Activated CD8-positive, alpha-beta memory T cell treated with anti-CD3 and anti-CD28 coated beads for 1 hour (primary cell): ENCODE measurements at places on chromosomes 3 and 15.

DNA sequence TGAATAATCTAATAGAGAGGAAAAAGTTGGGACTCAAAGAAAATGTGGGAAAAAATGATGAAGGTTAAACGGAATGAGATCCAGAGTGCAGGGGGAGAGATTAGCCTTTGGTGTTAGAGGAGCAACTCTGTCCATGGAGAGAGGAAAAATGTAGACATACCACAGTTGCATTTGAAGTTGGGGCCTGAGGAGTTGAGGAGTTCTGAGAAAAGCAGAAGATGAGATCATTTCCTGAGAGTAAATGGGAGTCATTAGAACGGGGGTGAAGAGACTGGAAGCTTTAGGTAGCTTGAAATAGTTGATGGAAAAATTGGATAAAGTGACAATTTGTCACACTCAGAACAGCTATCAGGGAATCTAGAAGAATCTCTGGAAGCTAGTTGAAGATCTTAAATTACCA is 7.3 kb downstream of the CCR5AS start:
- no peak for DNase-seq

GRCh38 chr15:71448688-71449114 is 333.4 kb downstream of the THSD4 start:
- DNase-seq, result no peak

GRCh38 chr15:81357180-81357686 is 16.8 kb downstream of the TMC3 start:
- no peak for DNase-seq

- no peak for DNase-seq
Measured at GRCh38 chr15:33236841-33237509, 42.5 kb upstream of the FMN1 start.

- DNase-seq, result no peak
Measured at GRCh38 chr3:82294609-82295008, 533.2 kb upstream of the GBE1 start.

DNA sequence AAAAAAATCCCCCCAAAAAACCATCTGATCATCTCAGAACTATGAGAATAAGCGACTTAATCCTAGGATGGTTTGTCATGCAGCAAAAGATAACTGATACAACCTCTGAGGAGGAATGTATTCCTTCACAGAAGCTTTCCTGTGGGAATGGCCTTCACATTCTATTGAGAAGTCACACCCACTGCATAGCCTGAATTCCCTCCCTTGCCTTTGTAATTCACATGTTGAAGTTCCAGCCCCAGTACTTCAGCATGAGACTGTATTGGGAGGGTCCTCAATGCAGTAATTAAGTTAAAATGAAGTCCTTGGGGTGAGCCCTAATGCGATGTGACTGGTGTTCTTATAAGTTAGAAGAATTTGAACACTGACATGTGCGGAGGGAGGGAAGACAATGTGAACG is 395.2 kb downstream of the TUSC7 start:
- no peak for DNase-seq

DNA sequence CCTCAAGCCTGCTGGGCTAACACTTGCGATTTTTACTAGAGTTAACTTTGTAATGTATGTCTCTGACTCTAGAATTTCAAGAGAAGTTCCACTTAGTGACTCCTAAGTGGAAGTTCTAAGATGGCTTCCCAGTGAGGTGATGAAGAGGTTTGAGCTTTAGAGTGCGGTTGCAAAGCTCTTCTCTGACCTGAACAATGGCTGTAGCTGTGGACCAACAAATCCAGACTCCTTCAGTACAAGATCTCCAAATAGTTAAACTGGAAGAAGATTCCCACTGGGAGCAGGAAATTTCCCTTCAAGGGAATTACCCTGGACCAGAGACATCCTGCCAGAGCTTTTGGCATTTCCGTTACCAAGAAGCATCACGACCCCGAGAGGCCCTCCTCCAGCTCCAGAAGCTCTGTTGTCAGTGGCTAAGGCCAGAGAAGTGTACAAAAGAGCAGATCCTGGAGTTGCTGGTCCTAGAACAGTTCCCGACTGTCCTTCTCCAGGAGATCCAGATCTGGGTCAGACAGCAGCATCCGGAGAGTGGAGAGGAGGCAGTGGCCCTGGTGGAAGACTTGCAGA is 22.3 kb downstream of the WDR73 start:
- no peak for DNase-seq

DNA sequence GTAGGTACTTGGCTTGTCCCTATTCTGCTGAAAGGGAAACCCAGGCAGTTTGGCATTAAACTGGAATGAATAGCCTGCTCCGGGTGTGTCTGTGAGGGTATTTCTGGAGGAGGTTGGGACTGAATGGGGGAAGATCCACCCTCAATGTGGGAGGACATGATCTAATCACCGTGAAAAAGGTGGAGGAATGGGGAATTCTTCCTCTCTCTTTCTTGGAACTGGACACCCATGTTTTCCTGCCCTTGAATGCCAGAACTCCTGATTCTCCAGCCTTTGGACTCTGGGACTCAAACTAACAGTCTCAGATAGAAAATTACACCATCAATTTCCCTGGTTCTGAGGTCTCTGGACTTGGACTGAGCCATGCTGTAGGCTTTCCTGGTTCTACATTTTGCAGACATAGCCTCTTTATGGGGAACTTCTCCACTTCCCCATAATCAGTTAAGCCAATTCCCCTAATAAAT is 391.7 kb downstream of the EDEM1 start:
- DNase-seq, result no peak

GRCh38 chr3:32641356-32641755 is 43.6 kb upstream of the CNOT10 start:
- DNase-seq, result no peak

DNA sequence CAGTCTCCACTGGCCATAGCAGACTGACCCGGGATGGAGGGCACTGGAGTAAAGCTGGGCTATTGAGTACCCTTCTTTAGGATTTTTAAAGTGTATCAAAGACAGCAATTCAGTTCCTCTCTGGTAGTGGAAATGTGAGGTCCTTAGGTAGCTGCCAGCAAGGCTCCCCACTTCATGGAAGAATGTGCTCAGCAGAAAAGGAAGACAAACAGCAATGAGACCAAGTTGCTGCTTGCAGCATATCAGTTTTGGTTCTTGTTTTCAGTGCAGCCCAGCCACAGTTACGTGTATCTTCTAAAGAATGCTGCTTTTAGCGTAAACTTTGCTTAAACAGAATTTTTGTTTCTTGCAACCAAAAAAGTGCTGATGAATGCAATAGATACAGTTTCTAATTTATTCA is 374.0 kb upstream of the CBLB start:
- DNase-seq, result no peak

GRCh38 chr3:127082066-127082465 is 99.2 kb downstream of the PLXNA1 start:
- DNase-seq, result no peak

GRCh38 chr3:134900482-134900881 is 105.4 kb downstream of the EPHB1 start:
- no peak for DNase-seq

- DNase-seq, result peak; percentile 13
Measured at GRCh38 chr3:150761831-150762661, 923 bp downstream of the SIAH2 start.

DNA sequence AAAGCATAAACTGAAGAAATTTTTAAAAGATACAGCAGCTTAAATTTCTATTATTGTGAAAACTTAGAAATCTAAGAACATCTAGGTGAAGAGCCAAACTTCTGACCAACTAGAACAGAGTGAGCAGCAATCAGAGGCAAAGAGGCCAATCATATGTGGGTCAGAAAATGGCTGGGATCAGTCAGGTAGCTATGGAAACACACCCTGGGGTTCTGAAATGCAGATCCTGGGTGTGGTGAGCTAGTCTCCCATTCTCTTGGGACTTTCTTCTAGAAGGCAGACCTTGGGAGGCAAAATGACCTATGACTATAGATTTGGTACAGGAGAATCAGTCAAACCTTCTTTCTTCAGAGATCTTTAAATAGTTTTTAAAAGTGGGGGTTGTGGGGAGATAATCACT is 385.8 kb downstream of the TBC1D5 start:
- no peak for DNase-seq

GRCh38 chr3:46401579-46401978 is 5.3 kb downstream of the CCR5AS start:
- no peak for DNase-seq

DNA sequence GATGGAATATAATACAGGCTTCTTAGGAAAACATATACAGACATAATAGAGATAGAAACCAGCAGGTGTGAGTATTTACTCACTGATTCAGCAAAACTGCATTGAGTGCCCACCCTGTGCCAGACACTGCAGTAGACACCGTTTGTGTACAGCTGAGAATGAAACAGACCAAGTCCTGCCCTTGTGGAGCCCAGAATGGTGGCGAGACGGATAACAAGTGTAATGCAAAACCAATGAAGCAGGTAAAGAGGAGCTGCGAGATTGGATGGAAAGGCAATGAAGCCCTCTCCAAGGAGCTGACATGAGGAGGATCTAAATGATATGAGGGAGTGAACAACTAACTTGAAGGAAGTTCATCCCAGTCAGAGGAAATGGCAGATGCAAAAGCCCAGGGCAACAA is 256.4 kb downstream of the MEX3B start:
- no peak for DNase-seq

DNA sequence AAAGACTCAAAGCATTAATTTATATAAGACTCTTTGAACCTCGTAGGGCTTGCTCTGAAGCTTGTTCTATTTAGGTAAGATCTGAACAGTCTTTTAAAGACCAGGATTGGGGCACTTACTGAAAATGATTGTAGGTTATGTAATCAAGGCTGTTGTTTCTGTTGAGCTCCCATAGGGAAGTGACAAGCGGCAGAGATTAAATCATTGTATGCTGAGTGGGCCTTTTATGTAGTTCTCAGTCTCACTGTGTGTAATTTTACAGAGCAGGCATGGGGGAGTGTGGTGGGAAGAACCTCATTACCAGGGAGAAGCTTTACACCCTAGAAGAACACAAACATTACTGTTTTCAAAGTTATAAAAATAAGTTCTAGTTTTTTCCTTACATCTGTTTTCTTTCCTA is 160.0 kb upstream of the SNTN start:
- DNase-seq, result no peak

GRCh38 chr3:48543271-48543866 is 13.2 kb downstream of the PFKFB4 start:
- no peak for DNase-seq
